Bronchial epithelial cell (primary cell): ENCODE measurements at places on chromosomes 16 and 17. TPM values are rescaled to one million over a fixed set of nuclear protein-coding genes. Genes with fewer than 3 reads are reported as not detected.

FOXC2 gene
- total RNA-seq: under 0.01 TPM in 1 of 2 replicates, not detected in the other

GRAPL gene
- total RNA-seq: not detected in 2 replicates

CLEC3A gene
- total RNA-seq: not detected in 2 replicates

NUFIP2 gene
- total RNA-seq: 26.9 and 32.8 TPM in 2 replicates

KRTAP4-1 gene
- total RNA-seq: not detected in 2 replicates

SMIM22 gene
- total RNA-seq: 0.79 and 9.0 TPM in 2 replicates
